D341Med (cell line): ENCODE measurements at places on chromosomes 2 and 18.

GRCh38 chr2:44098050-44098449, 70.6 kb upstream of the PPM1B start:
- no peak for DNase-seq

DNA sequence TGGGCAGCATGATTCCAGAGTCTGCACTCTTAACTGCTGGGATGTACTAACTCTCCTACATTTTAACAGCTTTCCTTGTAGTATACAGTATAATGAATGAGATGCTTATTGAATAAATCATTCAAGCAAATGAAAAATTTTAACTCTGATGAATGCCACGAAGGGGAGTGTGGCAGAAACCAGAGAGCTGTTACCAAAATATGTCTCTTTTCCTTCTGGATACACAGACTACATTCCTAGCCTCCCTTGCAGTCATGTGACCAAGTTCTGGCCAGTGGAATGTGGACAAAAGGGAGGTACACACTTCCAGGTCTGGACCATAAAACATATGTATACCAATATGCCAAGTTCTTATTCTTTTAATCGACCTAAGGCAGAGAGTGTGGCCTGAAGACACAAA, 1.7 kb upstream of the EML4 start:
- DNase-seq: no peak

- no peak for DNase-seq
Measured at GRCh38 chr18:5979971-5980457, 84.7 kb upstream of the TMEM200C start.

DNA sequence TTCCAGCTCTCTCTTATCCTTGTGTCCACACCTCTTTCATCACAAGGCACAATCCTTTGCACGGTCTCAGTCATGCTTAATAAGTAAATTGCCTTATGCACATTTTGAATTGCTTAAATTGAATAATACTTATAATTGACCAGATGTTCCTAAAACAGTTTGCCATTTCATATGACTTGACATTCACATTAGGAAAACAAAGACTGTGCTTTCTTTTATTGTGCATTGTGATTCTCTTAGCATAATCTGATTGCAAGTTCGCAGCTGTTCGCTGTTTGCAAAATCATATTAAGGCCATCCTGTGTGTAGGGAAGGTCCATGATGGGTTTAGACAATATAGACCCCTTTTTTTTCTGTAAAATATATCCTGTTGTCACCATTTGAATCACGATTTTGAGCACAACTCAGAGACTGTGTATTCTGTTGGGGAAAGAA, 75.6 kb downstream of the RNF144A start:
- DNase-seq: no peak

GRCh38 chr18:42606886-42607495, 508.5 kb downstream of the RIT2 start:
- no peak for DNase-seq

DNA sequence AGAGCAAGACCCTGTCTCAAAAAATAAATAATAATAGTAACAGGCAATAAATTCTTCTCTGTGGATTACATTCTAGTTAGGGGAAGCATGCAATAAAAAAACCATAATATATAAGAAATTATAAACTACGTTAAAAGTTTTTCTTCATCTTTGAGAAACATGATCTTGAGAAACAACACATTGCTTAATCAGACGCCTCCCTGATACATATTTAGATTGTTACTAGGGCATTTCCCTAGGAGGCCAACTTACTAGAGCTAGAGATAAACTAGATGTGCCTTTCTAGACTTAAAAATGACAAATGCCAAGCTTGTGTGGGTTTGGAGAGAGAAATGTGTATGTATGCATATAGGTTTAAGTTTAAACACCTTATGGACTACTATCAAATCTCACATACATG, 76.3 kb upstream of the GALNT5 start:
- no peak for DNase-seq

- DNase-seq: no peak
Measured at GRCh38 chr2:229350883-229351282, 79.8 kb upstream of the PID1 start.

- no peak for DNase-seq
Measured at GRCh38 chr2:53104263-53104662, 663.3 kb upstream of the CHAC2 start.

- no peak for DNase-seq
Measured at GRCh38 chr2:190380962-190381412, 27.2 kb upstream of the MFSD6 start.

- no peak for DNase-seq
Measured at GRCh38 chr2:12915787-12916186, 199.1 kb downstream of the TRIB2 start.

- DNase-seq: no peak
Measured at GRCh38 chr2:68940369-68940768, 12.3 kb downstream of the GKN2 start.

- DNase-seq: no peak
Measured at GRCh38 chr2:54249629-54250028, 6.4 kb downstream of the TSPYL6 start.

- no peak for DNase-seq
Measured at GRCh38 chr2:29014331-29014730, 33.2 kb downstream of the TOGARAM2 start.

DNA sequence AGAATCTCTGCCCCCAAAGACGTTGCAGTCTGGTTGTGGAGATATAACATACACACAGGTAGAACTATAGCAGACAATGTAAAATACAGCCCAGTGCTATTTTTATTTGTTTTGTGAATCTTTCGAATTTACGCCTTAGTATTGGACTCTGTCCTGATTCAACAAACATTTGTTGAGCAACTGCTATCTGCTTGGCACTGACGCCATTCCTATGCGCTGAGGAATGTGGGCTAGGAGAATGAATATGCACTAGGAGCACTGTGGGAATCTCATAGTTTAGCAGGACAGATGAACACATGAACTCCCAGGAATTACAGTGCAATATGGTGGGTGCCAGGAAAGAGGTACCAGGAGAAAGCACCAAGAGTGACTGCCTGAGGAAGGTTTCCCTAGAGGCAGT, 181.7 kb upstream of the SIX3 start:
- no peak for DNase-seq

DNA sequence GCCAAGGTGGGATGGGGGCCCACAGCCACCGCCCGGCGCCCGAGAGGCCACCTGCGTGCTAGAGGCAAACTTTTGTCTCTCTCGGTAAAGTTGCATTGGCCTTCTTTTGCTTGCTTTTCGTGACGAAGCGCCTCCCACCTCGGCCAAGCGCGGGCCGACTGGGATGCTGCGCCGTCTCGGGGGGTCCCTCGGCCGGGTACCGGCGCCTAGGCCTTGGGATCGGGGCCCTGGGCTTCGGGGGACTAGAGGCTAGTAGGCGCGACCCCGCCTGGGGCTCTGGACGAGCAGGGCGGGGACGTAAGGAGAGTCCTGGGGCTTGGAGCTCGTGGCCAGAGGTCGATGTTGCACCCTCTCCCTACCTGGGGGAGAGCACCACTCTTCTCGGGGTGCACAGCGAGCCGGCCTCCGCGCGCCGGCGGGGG, 545 bp downstream of the GLI2 start:
- DNase-seq: no peak
